ENCODE measurements at places on chromosomes 1 and 21.

DNA sequence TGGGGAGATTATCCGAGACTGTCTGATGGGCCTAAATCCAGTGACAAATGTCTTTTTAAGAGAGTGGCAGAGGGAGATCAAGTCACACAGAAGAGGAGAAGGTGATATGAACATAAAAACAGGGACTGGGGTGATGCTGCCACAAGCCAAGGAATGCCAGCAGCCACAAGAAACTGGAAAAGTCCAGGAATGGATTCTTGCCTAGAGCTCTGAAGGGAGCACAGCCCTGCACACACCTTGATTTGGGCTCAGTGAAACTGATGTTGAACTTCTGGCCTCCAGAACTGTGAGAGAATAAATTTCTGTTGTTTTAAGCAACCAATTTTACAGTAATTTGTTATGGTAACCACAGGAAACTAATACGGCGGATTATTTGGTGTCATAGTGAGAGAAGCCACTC is 19.5 kb downstream of the CITED4 start:
- no peak for DNase-seq

DNA sequence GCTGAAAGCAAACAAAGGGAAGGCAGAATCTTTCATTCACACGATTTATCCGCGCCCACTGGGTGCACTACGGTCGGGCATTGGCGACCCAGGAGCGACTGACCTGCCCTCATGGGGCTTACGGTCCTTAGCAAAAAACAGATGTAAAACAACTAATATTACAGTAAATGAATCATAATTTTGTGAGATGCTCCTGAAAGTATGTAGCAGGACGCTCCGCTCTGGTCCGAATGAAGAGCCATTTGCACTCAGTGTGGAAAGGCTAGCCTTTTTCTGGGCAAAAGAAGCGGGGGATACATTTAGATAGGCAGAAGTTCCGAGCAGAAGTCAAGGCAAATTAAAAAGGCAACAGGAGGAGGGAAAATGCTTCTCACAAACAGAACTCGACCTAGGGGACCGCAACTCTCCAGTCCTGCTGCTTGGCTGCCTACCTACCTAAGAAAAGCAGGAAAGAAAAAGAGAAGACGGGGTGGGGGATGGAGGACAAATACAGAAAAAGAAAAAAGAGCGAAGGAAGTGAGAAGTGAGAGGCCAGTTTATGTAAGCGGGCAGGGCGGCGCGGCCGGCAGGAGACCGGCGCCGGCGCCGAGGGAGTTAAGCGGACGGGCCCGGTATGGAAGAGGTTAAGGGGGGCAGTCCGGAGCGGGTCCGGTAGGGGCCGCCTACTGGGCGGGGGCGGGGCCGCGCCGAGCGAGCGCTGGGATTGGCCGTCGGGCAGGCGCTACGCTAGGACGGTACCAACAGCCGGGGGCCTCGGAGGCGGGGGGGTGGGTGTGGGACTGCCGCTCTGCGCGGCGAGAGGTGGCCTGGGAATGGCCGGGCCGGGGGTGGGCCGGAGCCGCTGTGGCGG is at the start of gene FAM20B:
Gene FAM20B, plus strand, starts transcription at position 770 of the 850 bp plus-strand sequence. CDS start 17,954 bp downstream, outside the sequence.
- DNase-seq = peak; percentile 75

DNA sequence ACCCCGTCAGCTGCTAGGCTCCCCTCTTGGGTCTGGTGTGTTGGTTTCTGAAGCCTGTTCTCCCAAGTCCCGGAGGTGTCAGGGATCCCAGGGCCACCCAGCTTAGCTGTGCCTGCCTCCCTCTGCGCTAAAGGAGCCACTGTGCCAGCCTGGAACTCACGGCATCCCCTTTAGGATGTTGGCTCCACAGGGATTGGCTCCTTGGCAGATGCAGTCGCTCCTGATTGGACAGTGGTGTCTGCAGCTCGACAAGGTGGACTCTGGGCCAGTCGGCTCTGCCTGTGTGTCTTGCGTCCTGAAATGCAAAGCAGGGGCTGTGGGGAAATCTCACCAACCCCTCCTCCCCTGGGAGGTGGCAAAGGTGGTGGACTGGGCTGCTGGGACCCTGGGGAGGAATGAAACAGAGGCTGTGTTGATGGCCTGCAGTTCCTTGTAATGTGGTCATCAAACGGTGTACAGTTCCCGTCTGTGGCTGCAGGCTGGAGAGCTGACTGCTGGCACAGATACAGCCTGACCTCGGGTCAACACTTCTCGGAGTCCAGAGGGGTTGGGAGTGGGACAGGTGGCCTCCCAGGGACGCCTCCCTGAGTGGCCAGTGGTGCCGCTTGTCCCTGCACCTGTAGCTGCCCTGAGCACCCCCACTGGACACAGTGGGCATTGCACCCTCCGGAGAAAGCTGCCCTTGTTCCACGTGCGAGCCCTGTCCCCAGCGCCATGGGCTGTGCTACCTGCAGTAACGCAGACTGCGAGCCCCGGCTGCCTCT is 11.5 kb upstream of the KCNAB2 start:
- DNase-seq = no peak

DNA sequence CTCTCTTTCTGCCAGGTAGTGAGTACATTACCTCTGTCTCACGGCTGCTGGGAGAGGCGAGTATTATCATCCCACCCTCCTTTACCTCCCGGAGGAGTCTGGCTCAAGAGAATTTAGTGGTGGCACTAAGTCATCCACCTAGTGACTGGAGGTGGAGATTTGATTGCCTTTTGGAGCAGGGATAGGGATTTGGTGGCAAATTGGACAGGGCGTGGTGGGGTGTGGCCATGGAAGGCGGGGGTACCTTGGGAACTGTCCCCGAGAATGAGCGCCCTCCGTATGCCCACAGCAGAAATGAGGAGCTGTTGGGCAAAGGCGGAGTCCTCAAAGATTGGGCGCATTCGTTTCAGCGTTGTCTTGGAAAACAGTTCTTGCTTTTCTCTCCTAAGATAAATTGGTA is 32.1 kb upstream of the HMGN1 start:
- no peak for DNase-seq

DNA sequence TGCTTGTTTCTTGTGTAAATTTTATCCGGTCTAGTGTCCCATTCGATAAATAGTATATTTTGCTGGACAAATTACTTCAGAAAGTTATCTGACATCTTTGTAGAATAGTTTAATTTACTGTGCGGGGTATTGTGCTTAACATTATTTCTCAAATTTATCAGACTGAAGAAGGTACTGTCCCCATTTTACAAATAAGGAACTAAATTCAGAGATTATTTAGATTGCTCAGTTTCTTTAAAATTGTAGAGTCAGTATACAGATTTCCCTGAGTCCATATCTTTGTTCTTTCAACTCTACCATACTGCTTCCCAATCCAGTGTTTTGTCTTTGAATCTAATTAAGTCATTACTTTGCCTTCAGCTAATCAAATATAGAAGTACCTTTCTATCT is 6.4 kb downstream of the ATP5PB start:
- no peak for DNase-seq

DNA sequence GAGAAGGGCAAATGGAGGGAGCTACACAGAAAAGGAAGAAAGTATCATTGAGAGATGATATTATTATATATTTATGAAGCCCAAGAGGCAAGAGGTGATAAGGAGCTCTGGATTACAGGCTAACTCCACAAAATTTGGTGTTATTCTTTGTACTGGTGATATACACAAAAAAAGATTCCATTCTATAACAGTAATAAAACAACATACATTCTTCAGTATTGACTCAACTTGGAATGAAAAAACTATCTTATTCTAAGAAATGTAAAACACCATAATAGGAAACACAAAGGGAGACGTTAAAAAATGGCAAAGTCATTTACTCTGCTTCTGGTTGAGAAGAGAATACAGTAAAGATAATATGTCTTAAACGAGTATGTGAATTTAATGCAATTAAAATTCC is 99.4 kb downstream of the TEX35 start:
- DNase-seq = no peak

DNA sequence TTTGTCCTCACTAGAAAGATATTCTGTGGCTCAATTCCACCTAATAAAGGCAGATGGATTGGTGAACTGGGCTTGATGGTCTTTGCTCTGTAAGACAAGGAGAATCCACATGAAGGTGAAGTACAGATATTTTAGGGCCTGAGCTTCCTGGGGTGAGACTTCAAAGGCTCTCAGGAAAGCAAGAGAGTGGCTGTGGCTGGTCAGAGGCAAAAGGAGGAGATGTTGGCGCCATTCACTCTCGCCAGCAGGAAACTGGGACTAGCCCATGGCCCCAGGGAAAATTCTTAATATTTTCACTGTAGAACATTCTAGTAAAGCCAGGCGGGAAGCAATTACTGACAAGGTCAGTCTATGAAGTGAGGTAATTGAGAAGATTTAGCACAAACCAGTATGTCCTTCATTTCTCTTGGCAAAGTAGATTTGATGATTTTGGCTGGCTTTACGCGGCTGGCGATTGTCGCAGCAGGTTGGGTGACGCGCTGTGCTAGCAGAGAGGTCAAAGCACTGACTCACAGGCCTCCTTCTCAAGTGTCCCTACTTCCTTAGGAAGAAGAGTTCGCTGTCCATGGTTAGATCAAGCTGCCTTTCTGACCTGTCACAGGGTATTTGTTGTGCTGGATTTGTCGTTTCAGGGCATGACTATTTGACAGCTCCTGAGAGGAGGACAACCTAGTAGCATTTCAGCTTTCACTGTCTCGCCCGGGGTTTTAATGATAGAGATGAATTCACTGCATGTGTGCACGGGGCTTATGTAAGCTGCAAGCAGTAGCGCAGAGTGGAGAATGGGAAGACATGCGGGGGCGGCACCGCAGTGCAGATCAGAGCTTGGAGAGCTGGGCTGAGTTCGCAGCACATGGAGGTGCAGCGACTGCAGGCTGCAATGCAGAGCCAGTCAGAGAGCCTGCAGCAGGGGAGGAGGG is 32.7 kb downstream of the XCL1 start:
- DNase-seq = no peak

Measured in NCI-H1694 treated with DMSO at 0.1 percent for 48 hours (cell line).